GM23338 (cell line): ENCODE measurements at places on chromosomes 7 and 10. TPM values are rescaled to one million over a fixed set of nuclear protein-coding genes. Genes with fewer than 3 reads are reported as not detected.
A peak's percentile ranks its signal among the peaks of the same experiment; 100 is the strongest.

GRCh38 chr10:91616137-91616536 lies 16.7 kb downstream of the PPP1R3C start:
- H3K4me3 ChIP-seq: no peak overlapping the region
- DNase-seq: no peak
- H3K27me3 ChIP-seq: no peaks in the 10 kb centered on the region
- no peaks in the 10 kb centered on the region for H3K4me1 ChIP-seq

GRCh38 chr7:123319911-123320310 lies 120.1 kb upstream of the SLC13A1 start:
- H3K4me3 ChIP-seq: no peak overlapping the region
- H3K27ac ChIP-seq: no peak overlapping the region

DNA sequence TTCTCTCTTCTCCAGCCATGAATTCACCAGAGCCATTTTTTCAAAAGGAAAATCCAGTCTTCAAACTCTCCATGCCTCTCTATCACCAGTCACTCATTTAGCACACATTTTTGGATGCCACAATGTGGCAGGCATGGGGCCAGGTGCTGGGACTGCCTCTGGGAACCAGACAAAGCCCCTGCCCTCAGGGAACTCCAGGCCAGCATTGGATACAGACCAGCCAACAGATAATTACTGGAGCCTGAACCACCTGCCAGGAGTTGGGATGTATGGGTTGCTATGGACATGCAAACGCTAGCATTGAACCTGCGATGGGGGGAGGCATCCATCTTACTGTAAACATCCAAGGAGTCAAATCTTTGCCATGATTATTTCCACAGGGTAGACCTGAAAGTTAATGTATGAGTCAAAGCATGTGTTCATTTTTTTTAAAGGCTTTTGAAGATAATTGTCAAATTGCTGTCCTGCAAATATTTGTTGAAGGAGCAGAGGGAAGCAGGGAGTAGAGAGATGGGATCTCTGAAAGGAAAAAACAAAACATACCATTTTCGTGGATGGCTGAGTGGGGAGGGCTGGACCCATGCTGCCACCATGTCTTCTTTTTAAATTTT lies 43.2 kb downstream of the SRRM3 start:
- H3K4me3 ChIP-seq: no peak overlapping the region
- H3K27me3 ChIP-seq: no peaks in the 10 kb centered on the region
- H3K36me3 ChIP-seq: no peaks in the 10 kb centered on the region
- no peak for DNase-seq
- peaks cover 7% of the 10 kb centered on the region for H3K4me1 ChIP-seq
- no peak overlapping the region for H3K27ac ChIP-seq

DNA sequence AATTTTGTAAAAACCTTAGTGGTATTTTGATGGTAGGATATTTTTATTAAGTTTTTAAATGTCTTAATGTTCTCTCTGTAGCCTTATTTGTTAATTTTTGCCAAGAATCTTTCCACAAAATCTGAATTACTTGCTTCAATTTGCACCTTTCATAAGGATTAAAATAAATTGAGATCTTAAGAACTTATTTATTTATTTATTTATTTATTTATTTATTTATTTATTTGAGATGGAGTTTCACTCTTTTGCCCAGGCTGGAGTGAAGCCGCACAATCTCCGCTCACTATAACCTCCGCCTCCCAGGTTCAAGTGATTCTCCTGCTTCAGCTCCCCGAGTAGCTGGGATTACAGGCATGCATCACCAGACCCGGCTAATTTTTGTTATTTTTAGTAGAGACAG lies 98.6 kb downstream of the PPP1R9A start:
- H3K4me3 ChIP-seq: no peak overlapping the region
- H3K27me3 ChIP-seq: no peaks in the 10 kb centered on the region
- no peaks in the 10 kb centered on the region for H3K36me3 ChIP-seq
- no peak overlapping the region for H3K27ac ChIP-seq
- DNase-seq: no peak

DNA sequence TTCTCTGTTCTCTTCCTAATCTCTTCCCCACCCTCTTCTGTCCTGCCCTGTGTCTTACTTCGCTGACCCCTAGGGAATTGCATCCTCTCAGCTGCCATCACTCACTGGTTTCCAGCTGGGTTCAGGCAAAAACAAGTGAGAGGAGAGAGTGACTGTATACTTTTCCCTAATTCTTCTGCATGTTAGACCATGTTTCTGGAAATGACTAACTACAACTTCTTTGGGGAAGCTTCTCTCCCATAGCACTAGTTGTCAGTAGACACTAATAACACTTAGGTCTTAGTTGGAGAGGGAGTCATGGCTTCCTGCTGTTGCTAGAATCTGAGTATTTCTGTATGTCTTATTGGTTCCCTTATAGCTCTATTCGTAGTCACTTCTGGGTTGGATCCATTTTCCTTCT lies 299.0 kb upstream of the FZD1 start:
- no peaks in the 10 kb centered on the region for H3K27me3 ChIP-seq
- DNase-seq: no peak
- H3K4me3 ChIP-seq: no peak overlapping the region

DNA sequence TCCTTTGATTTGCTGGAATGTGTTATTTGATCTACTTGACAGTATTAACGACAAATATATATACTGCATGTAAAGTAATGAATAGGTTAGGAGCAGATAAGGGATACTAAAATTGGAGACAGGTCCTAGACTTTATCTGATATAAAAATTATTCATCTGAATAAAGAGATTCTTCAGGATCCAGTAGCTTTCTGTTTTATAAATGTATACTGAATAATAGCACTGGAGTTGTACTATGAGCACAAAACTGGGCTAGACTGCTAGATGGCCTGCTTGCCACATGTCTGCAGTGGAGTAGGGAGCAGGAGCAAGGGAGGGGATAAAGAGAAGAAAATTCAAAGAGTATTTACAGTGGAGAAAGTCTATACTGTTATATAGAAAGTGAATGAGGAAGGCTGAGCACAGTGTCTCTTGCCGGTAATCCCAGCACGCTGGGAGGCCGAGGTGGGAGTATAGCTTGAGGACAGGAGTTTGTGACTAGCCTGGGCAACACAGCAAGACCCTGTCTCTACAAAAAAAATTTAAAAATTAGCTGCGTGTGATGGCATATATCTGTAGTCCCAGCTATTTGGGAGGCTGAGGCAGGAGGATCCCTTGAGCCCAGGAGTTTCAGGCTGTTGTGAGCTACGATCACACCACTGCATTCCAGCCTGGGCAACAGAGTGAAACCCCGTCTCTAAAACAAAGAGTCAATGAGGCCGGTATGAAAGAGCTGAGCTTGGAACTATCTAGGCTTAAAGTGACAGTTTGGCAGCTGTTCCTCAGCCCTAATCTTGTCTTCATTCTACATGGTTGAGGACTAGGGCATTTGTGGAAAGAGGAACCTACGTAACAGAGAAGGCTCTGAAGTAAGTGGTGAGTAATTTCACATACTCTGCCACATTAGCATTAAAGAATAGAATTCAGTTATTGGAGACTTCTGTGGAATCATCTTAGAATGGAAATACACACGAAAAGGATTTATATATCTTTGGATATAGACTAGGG lies 41.8 kb downstream of the CD36 start:
- no peak overlapping the region for H3K27ac ChIP-seq
- H3K27me3 ChIP-seq: no peaks in the 10 kb centered on the region
- H3K4me3 ChIP-seq: no peak overlapping the region
- no peak for DNase-seq

GRCh38 chr7:41219276-41219675 lies 483.6 kb downstream of the INHBA start:
- H3K27ac ChIP-seq: no peak overlapping the region
- peaks cover 8% of the 10 kb centered on the region for H3K4me1 ChIP-seq
- H3K36me3 ChIP-seq: no peaks in the 10 kb centered on the region
- H3K27me3 ChIP-seq: peaks cover 85% of the 10 kb centered on the region
- peak; percentile 80 for DNase-seq

DNA sequence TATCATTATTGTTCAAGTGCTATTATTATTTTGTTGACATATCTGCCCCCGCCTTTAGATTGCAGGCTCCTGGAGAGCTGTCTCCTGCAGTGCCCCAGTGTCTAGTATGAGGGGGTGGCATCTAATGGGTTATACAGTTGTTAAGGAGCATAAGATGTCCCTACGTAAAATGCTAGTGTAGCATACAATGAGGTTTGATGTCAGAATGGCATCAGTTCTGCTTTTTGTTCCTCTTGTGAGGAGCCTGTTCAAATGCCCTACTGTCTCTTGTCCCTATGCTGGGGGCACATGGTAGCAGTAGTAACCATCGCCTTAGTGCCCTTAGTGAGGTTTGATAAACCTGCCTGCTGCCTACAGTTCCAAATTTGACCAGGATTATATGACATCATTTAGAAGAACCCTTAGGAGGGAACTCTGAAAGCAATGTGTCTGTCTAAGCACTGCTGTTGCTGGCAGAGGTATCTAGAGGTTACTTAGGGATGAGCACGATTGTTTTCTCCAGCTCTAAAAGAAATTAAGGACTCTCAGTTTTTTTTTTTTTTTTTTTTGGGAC lies 9.7 kb downstream of the CREM start:
- H3K4me1 ChIP-seq: peaks cover 11% of the 10 kb centered on the region; the same call in 1 of the 2 replicates
- H3K27me3 ChIP-seq: no peaks in the 10 kb centered on the region
- no peak for DNase-seq
- no peak overlapping the region for H3K4me3 ChIP-seq
- no peaks in the 10 kb centered on the region for H3K36me3 ChIP-seq

DNA sequence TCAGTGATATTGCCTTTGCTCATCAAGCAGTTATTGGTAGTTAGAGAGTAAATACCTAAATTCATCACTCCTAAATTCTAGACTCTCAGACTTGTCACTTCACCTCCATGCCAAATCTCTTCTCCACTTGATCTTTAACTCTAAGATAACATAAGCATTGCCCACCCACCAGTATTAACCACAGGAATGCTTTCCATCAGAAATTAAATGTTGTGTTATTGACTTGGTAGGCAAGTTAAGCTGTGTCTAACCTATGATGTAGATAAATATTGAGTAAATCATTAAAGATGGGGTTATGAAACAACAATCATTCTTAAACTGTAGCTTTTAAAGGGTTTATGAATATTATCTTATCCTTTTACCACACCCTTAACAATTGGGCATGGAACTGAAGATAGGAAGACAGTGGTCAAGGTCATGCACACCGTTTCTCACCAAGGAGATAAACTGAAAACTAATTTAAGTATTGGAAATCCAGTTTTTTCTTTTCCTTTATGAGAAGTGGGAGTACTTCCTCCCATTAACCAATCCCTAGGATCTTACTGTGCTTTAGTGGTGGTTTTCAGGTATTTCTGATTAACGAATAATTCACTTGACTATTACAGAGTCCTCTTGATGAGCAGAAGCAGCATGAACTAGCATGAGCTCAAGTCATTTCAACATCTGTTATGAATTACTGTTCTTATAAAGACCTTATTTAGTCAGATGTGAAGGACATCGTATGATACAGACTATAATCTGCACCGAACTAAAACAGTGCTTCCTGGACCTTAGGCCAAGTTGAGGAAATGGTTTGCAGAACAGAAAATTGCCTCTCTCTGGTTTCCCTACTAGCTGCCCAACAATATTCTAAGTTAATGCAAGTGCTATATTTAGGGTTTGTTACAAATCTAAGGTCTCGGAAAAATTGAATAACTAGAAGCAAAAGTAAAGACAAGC lies 142.0 kb downstream of the LCOR start:
- H3K27ac ChIP-seq: no peak overlapping the region
- no peak for DNase-seq
- no peaks in the 10 kb centered on the region for H3K36me3 ChIP-seq
- no peak overlapping the region for H3K4me3 ChIP-seq

DNA sequence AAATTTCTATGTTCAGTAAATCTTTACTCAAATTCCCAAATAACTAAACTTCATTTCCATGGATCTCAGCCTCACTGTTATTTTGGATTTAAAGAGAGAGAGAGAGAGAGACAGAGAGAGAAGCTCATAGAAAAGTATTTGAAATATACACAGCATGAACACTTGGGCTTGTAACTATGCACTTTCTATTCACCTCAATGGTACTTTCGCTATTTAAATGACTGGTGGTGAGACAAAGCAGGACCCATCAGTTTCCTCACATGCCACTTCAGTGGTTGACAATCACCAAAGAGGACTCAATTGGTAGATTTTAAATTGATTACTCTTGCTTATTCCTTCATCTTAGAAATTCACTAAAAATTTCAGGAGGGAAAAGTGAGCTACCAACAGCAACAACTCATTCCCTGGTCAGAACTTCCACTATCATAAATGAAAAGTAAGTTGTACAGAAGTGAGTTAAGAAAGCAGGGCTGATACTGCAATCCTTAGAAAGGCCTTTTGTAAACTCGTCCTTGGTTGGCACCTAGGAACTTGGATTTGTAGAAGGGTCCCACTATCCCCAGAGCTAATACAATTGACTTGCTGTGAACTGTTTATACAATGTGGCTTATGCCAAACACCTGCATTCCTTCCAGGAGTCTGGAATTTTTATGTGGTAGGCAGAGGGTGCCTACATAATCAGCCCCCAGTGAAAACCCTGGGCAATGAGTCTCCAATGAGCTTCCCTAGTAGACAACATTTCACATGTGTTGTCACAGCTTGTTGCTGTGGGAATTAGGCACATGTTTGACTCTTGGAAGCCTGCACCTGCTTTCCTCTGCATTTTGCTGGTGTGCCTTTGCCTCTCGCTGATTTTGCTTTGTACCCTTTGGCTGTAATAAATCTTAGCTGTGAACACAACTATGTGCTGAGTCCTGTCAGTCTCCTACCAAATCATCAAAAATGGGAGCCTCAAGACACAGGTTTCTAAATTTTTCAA lies 10.8 kb downstream of the ERLIN1 start:
- H3K27ac ChIP-seq: no peak overlapping the region
- peaks cover 20% of the 10 kb centered on the region for H3K36me3 ChIP-seq
- H3K27me3 ChIP-seq: no peaks in the 10 kb centered on the region
- no peaks in the 10 kb centered on the region for H3K4me1 ChIP-seq
- H3K4me3 ChIP-seq: no peak overlapping the region

- no peaks in the 10 kb centered on the region for H3K27me3 ChIP-seq
- H3K36me3 ChIP-seq: no peaks in the 10 kb centered on the region
- no peaks in the 10 kb centered on the region for H3K4me1 ChIP-seq
- DNase-seq: no peak
- no peak overlapping the region for H3K4me3 ChIP-seq
These were observed 20.9 kb downstream of the MYOF start for GRCh38 chr10:93461109-93461806.

DNA sequence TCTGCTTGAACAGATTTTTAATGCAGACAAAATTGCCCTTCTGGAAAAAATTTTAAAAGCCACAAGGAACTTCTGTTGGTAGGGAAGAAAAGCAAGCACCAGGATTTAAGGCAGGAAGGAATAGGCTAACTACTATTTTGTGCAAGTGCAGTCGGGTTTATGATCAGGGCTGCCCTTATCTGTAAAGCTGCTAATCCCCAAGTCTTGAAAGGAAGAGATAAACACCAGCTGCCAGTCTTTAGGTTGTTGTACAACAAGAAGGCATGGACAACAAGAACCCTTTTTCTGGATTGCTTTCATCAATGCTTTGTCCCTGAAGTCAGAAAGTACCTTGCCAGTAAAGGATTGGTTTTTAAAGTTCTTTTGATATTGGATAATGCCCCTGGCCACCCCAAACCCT lies 40.7 kb downstream of the RALA start:
- peaks cover 14% of the 10 kb centered on the region for H3K36me3 ChIP-seq
- H3K27ac ChIP-seq: 0 out of 2 replicates have a peak overlapping the region, but pooled peaks have one; percentile 33
- H3K4me1 ChIP-seq: peaks cover 35% of the 10 kb centered on the region
- no peak for DNase-seq
- H3K27me3 ChIP-seq: no peaks in the 10 kb centered on the region

Gene SORBS1
- 35.9 and 47.7 TPM in 2 replicates for total RNA-seq

Gene PARD3
- 41.7 and 51.4 TPM in 2 replicates for total RNA-seq

Gene PON2
- 30.8 and 39.4 TPM in 2 replicates for total RNA-seq
